ENCODE measurements at places on chromosomes 3 and 15.

DNA sequence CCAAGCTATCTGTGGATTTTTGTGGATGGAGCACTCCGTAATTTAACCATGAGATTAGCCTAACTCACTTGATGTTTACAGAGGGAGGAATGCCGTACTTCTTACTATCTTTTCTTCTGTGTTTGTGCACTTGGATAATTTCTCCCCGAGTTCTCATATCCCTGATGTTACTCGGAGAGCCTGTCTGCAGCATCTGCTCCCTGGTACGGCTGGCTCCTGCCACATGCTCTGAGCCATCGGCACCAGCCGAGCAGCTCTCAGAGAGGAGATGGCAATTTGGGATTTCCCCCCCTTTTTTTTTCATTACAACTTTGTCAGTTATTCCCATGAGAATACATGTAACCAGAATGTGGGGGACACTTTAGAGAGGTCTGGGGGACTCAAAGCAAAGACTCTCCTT, 155.0 kb downstream of the MCTP2 start:
- no peak for DNase-seq

DNA sequence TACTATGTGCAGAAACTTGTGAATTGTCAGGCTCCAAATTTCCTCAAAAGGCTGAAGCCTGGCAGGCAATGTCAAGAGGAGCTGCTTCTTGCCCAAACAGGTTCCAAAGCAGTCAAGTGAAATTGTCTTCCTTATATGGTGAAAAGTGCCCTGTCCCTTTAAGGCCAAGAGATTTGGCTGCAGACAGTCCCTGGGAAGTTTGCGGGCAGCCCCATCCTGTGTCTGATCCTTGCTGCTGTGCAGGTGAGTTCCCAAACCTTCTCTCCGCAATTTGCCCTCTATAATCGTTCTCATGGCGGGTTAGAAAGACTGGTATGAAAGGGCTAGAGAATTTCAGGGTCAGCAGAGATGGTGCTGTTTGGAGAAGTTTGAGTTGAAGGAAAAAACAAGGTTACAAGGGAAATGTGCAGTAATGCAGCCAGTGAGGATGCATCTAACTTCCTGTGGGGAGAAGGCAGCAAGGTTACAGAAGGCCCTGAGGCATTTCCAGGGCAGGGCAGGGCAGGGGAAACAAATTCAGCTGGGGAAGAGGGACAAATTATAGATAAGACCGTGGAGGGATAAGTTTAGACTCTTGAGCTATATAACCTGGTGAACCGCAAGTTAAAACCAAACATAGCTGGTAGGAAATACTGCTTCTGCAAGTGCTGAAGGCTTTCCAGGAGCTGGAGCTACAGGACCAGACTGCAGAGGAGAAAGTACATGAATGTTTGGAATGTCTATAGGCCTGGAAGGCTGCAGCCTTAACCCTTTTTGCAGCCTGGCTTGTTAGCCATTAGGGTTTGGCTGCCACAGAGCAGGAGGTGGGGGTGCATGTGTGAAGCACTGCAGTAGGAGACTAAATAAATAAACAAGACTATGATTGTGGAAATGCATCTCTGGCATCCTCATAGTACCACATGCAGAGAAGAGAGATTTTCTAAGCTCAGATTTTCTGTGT, 256.2 kb upstream of the IL12A start:
- no peak for DNase-seq

DNA sequence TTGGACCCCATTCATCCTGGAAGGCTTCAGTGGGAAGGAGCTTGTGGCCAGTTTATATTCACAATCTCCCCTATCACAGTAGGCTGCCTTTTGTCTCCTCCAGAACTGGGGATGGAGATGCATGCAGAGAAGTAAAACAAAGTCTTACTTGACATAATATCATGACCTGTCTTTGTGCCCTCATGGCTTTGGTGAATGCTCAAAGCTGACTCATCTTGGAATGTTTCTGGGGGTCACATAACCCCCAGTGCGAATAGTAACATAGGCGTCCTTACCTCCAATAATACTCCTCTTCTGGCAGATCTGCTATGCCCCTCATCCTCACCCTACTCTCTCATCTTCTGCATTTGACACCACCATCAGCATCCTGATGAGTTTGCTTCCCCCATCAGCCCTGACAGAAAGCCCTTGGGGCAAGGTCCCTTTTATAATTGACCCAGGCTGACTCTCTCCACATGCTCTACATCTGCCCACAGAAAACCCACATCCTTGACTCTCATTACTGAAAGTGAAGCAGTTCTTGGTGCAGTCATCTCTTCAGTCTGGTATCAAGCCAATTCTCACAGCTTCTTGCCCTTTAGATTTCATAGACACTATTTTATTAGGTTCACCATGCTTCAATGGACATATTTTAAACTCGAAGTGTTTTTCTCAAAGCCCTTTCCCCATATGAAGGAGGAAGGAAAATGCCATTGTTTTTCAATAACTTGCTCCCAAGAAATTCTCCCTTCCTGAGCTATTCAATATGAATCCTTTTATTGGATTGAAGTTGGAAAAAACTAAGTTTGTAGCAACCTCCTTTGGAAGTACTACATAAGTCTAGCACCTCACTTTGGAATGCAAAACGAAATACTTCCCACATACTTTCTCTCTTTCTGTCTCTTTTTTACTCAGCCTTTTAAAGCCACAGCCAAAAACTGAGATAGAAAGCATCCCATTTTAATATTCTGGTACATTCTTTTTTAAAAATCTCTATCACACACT, 36.6 kb downstream of the OSTN start:
- DNase-seq = no peak

DNA sequence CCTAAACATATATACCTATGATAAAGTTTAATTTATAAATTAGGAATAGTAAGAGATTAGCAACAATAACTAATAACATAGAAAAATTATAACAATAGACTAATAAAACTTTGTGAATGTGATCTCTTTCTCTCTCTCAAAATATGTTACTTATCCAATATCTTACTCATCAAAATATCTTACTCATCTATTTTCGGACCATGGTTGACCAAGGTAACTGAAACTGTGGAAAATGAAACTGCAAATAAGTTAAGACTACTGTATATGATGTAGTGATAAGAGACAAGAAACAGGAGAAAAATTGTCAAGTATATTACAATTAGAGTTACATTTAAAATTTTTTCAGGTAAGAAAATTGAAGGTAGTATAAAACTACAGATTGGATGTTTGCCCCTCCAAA, 19.2 kb downstream of the MAP3K13 start:
- no peak for DNase-seq

- no peak for DNase-seq
Measured at GRCh38 chr3:105415951-105416350, 49.2 kb downstream of the ALCAM start.

- DNase-seq = no peak
Measured at GRCh38 chr3:110667216-110667615, 404.4 kb upstream of the NECTIN3 start.

DNA sequence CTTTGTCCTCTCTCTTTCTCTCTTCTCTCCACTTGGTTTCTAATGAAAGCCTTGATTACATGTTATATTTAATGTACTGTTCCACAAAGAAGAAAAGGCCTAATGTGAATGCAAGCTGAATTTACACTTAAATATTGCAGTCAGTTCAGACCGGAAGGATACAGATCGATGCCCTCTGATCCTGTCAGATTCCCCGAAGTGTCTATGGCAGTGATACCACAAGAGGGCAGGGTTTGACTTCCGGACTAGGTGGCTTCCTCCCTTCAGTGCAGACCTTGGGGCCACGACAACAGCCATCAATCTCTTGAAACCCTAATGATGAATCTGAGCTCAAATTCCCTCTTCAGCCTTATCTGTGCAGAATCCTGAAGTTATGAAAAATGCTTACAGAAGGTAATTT, 29.5 kb downstream of the AGTR1 start:
- no peak for DNase-seq

DNA sequence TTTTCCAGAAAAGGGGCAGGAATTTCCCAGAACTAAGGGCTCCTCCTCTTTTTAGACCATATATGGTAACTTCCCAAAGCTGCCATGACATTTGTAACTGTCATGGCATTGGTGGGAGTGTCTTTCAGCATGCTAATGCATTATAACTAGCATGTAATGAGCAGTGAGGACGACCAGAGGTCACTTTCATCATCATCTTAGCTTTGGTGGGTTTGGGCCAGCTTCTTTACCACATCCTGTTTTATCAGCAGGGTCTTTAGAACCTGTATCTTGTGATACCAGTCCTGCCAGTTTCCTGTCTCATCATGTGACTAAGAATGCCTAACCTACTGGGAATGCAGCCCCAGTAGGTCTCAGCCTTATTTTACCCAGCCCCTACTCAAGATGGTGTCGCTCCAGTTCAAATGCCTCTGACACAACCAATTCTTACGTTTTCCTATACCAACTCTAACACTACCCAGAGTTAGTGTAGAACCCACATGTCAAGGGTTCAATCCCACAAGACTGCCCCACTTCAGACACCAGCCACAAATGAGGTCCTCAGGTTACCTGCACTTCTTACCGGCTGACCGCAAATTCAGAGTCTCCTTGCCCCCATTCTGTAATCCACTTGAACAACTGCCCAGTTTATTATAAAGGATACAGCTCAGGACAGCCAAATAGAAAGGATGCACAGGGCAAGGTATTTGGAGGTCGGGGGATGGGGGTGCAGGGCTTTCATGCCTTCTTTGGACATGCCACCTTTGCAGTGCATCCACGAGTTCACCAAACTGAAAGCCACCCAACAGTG, 17.7 kb downstream of the FOXB1 start:
- no peak for DNase-seq

DNA sequence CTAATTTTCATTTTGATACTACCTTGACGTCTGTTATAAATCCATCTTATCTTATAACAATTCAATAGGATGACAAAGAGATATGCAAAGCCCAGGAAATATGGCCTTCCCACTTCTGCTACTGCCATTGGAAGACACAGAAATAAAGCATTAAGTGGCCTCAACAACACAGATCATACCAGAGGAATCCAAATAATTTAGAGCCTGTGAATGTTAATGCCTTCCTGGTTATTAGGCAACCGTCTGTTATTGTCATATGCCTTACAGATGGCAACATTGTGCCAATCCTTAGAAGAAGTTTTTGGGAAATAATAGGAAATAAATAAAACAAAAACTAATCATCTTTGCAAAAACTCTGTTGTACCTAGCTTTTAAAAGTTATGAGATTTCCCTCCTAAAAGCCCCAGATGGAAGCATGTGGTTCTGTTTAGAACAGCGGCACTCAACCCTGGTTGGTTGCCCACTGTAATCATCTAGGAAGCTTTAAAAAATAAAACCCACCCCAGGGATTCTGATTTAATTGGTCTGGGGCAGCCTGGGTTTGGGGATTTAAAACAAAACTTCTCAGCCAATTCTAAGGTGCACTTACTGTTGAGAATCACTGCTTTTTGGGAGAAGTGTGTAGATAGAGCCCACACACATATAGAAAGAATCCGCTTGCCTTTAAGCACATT, 704.8 kb upstream of the CFAP20DC start:
- no peak for DNase-seq

- no peak for DNase-seq
Measured at GRCh38 chr3:98068824-98069223, 18.1 kb upstream of the OR5AC2 start.

DNA sequence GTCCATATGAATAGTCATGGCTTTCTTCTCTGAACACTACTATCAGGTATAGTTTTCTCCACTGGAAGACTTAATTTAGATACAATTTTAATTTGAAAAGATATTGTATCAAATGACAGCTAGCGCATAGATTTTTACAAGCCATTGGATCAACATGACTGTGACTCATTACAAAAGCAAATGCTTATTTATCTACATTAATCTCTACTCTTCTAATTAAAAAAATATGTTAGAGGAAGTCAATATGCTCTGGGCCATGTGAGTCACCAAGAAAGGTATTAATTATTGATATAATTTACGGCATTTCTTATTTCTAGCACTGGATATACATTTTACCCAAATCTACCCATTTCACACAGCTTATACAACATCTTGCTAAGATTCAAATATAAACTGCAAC, 800.3 kb upstream of the GBE1 start:
- DNase-seq = no peak

DNA sequence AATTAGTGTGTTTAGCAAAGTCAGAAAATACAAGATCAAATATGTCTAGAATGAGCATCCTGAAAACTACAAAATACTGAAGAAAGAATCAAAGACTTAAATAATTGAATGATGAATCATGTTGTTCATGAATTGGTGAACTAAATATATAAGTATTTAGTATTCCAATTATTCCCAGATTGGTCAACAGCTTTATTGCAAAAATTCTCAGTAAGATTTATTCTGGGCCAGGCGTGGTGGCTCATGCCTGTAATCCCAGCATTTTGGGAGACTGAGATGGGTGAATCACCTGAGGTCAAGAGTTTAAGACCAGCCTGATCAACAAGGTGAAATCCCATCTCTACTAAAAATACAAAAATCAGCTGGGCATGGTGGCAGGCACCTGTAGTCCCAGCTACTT, 250.0 kb upstream of the NECTIN3 start:
- no peak for DNase-seq

- DNase-seq = no peak
Measured at GRCh38 chr3:157527131-157527881, 24.1 kb upstream of the VEPH1 start.

GRCh38 chr3:157388976-157389375, 47.7 kb upstream of the PTX3 start:
- DNase-seq = no peak

DNA sequence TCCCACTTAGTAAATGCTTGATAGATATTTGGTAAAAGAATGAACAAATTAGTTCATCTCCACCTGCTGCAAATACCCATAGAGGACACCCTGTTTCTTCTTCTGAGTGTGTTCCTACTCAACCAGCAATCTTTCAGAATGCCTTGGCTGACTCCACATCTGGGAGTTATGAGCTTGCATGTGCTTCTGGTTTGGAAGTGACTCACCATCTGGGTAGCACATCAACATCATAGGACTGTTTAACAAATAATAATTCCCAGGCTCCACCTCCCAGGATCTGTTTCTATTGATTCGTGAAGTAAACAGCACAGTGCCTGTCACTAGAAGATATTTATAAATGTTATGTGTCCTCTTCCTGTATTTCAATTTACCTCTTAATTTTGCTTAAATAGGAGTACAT, 580.1 kb downstream of the ROBO2 start:
- no peak for DNase-seq

GRCh38 chr3:114566162-114566755, 272.4 kb downstream of the TIGIT start:
- no peak for DNase-seq

DNA sequence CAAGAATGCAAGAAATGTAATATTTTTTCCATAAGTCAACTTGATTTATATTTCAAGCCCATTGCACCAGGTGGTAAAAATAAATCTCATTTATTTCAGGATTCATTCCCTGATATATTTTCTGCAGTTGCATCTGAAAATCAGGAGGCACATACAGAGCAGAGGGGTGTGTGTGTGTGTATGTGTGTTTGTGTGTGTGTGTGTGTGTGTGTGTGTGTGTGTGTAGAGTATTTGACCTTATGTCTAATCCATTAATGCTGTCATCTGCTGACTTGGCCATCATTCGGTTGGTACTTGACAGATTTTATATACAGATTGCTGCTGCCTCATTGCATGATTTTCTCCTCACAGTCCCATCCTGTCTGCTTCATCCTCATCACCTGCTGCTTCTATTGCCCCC, 118.5 kb downstream of the SERPINI1 start:
- no peak for DNase-seq

- DNase-seq = no peak
Measured at GRCh38 chr3:141044695-141045641, 6.2 kb upstream of the SPSB4 start.
